CD4-positive, alpha-beta memory T cell (primary cell): ENCODE measurements at places on chromosomes 11 and 22.

DNA sequence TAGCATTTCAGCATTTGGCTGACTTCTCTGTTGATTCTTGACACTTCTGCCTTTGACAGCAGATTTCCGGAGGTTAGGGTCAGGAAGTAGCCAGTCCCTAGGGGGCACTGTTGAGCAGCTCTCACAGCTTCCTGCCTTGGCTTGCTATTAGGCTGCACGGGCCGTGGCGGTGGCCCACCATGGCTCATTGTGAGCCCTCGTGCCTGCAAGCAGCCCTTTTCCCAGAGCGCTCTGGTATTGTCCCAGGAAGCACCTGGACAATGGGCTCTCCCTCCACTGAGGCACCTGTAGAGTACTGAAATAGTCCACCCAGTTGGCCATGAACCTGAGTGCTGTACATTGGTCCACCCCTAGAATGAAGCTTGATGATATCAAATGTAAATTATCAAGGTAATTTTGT is 100.2 kb upstream of the GAL start:
- peak; percentile 40 for DNase-seq

GRCh38 chr11:10499452-10499851 is 41.5 kb downstream of the RNF141 start:
- DNase-seq: no peak

DNA sequence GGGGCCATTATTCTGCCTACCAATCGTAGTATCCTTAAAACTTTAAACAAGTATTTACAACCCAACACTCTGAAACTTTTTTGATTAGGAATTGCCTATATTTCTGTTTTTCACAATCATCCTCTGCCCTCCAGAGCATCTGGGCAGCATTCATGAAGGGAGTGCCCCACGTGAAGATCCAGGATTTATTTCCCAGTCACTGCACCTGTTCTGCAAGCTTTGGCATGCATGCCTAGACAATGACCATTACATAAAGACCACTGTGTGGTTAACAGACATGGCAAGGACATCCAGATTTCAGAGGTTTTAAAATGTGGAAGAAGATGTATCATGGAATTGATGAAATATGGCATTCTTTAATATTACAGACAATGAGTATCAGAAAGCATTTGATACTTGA is 1083.8 kb downstream of the TBC1D22A start:
- DNase-seq: no peak

DNA sequence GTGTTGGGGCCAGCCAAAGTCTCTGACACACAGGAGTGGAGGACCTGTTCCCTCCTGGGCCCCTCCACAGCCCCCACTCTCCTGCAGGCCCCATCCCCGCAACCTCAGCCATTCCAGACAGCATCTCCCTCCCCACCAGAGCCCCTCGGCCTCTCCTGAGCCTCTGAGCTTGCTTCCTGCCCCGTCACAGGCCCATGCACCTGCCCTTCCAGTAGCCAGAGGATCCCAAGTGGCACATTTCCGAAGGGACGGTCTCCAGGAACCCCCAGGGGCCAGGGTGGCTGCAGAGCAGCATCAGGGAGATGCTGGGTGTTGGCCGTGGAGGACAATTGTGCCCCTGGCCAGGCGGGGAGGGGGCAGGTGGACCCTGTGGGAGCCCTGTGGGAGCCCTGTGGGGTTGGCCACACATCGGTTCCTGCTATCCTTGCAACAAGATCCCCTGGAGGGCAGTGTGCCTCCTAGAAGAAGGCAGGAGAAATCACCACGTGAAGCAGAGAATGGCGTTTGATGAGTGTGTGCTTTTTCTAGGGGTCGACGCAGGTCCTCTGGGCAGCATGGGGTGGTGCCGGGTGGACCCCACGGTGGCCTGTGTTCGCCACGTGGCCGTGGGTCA is 45.3 kb upstream of the PPARA start:
- no peak for DNase-seq

- no peak for DNase-seq
Measured at GRCh38 chr11:33721426-33721825, 14.8 kb downstream of the CD59 start.

- DNase-seq: no peak
Measured at GRCh38 chr11:16337421-16338213, 18.7 kb downstream of the SOX6 start.

GRCh38 chr11:9535189-9535781 is 38.2 kb upstream of the WEE1 start:
- peak; percentile 69 for DNase-seq
